Activated CD4-positive, alpha-beta memory T cell treated with anti-CD3 and anti-CD28 coated beads for 36 hours (primary cell): ENCODE measurements at places on chromosomes 12 and 14. TPM values are rescaled to one million over a fixed set of nuclear protein-coding genes. Genes with fewer than 3 reads are reported as not detected.

DNA sequence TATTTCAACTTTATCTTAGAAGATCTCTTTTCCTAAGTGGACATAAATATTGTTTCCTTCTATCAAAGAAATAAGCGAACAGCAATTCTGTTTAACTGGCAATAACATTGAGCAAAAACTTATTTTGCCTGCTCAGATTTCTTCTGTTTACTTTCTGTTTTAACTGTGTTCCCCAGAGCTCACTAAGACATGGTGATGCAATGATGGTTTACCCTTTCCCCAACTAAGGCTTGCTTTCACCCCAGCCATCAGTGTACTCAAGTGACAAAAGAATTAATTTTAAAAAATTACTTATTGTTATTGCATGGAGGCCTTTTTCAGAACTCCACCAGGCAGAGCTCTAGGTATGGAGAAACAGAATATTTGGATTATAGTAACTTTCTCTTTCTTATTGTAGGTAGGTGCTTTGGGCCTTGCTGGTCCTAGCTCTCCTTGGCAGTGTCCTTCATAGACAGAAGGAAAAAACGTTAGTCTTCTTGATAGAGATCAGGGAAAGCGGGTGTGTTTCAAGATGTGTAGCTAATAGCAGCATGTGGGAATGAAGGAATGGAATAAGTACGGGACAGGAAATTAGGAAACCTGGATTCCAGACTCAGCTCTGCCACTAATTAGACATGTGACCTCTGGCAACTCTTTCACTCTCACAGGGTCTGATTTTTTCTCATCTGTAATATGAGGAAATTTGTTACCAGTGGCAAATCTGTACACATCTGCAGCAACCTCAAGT, 14.6 kb upstream of the DDHD1 start:
- H3K4me3 ChIP-seq: no peak overlapping the region
- no peak overlapping the region for H3K27ac ChIP-seq
- no peak for DNase-seq
- H3K4me1 ChIP-seq: no peaks in the 10 kb centered on the region

GRCh38 chr14:42671636-42672035, 1065.0 kb downstream of the LRFN5 start:
- H3K4me3 ChIP-seq: no peak overlapping the region
- H3K36me3 ChIP-seq: no peaks in the 10 kb centered on the region
- H3K27ac ChIP-seq: no peak overlapping the region

- H3K4me3 ChIP-seq: no peak overlapping the region
- DNase-seq: no peak
- H3K27ac ChIP-seq: no peak overlapping the region
- no peaks in the 10 kb centered on the region for H3K27me3 ChIP-seq
- H3K36me3 ChIP-seq: peaks cover 3% of the 10 kb centered on the region
- no peaks in the 10 kb centered on the region for H3K4me1 ChIP-seq
These were observed 67.6 kb downstream of the AACS start for GRCh38 chr12:125132698-125133400.

DNA sequence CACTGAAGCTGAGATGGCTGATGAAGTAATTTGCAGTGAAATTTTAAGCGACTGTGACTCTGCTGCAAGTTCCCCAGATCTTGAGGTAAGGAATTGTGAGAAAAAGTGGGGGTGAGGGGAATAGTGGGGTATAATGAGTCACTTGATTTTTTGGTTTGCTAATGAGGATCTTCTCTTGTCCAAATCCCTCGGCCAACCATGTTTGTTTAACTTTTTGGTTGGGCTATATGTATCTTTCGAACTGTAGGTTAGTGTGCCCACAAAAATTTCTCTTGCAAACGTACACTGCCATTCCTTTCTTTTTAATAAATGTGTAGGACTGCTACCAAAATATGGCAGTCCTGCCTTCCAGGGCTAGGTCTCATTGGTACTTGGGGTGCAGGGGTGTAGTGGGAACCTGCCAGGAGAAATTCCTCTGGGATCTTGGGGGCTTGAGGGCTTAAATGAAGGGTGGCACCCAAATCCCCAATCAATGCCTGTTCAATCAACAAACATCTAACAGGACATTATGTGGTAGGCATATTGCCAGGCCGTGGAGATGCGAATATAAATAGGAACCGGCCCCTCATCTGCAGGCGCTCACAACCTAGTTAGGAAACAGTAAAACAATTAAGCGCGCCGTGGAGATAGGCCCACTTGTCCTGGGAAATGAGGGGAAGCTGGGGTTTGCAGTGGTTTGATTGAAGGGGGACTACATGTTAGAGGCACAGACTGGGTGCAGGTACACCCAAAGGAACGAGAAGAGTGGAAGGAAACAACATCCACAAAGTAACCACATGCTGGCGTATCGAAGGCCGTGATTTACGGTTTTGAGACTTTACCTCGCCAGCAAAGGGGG, 1.3 kb upstream of the PABPN1 start:
- H3K4me1 ChIP-seq: peaks cover 23% of the 10 kb centered on the region
- peak overlapping the region; percentile 92 for H3K4me3 ChIP-seq
- peaks cover 1% of the 10 kb centered on the region for H3K27me3 ChIP-seq

- no peak for DNase-seq
- H3K27me3 ChIP-seq: no peaks in the 10 kb centered on the region
- no peaks in the 10 kb centered on the region for H3K4me1 ChIP-seq
- no peaks in the 10 kb centered on the region for H3K36me3 ChIP-seq
- H3K4me3 ChIP-seq: no peak overlapping the region
These were observed 221.2 kb downstream of the TRHDE start for GRCh38 chr12:72493407-72493806.

GRCh38 chr12:57416039-57416996, 14.5 kb downstream of the R3HDM2 start:
- no peaks in the 10 kb centered on the region for H3K27me3 ChIP-seq
- H3K4me1 ChIP-seq: peaks cover 25% of the 10 kb centered on the region
- H3K36me3 ChIP-seq: no peaks in the 10 kb centered on the region
- no peak for DNase-seq
- H3K27ac ChIP-seq: no peak overlapping the region
- H3K4me3 ChIP-seq: no peak overlapping the region

DNA sequence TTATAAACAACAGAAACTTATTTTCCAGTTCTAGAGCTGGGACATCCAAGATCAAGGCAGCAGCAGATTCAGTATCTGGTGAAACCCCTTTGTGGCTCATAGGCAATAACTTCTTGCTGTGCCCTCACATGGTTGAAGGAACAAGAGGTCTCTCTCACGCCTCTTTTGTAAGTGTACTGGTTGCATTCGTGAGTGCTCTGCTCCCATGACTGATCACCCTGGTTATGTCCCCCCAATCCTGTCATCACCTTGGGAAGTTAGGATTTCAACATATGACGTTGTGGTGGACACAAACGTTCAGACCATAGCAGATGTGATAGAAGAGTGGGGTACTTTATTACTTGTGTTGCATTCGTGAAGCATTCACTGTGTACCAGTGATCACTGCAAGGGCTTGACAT, 184.0 kb downstream of the SRGAP1 start:
- H3K4me3 ChIP-seq: no peak overlapping the region
- no peak overlapping the region for H3K27ac ChIP-seq
- no peak for DNase-seq
- H3K4me1 ChIP-seq: no peaks in the 10 kb centered on the region

DNA sequence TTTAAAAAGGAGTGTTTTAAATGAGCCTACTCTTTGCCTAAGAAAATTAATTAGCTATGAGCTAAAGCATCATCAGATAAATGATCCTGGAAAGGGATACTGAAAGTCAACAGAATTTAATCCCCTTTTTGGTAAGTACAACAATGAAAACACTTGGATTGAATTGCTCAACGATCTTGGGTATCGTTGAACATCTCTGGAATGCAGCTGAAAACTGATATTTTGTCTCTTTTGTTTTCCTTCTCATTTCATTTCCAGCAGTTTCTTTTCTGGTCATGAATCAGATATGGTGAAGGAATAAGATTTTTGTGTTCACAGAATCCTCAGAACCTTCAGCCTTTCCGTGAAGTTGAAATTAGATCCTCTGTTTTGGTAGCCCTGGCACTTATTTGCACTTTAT, 771.2 kb downstream of the FSCB start:
- no peaks in the 10 kb centered on the region for H3K4me1 ChIP-seq
- H3K27me3 ChIP-seq: no peaks in the 10 kb centered on the region
- H3K4me3 ChIP-seq: no peak overlapping the region
- H3K36me3 ChIP-seq: no peaks in the 10 kb centered on the region
- H3K27ac ChIP-seq: no peak overlapping the region

- H3K27me3 ChIP-seq: no peaks in the 10 kb centered on the region
- peak; percentile 35 for DNase-seq
- H3K36me3 ChIP-seq: peaks cover 42% of the 10 kb centered on the region
- peaks cover 41% of the 10 kb centered on the region for H3K4me1 ChIP-seq
These were observed 1.1 kb downstream of the RHNO1 start for GRCh38 chr12:2877953-2878732.

GRCh38 chr12:69339999-69340398, 8.2 kb upstream of the LYZ start:
- H3K4me3 ChIP-seq: no peak overlapping the region
- no peak for DNase-seq
- H3K27me3 ChIP-seq: no peaks in the 10 kb centered on the region

DNA sequence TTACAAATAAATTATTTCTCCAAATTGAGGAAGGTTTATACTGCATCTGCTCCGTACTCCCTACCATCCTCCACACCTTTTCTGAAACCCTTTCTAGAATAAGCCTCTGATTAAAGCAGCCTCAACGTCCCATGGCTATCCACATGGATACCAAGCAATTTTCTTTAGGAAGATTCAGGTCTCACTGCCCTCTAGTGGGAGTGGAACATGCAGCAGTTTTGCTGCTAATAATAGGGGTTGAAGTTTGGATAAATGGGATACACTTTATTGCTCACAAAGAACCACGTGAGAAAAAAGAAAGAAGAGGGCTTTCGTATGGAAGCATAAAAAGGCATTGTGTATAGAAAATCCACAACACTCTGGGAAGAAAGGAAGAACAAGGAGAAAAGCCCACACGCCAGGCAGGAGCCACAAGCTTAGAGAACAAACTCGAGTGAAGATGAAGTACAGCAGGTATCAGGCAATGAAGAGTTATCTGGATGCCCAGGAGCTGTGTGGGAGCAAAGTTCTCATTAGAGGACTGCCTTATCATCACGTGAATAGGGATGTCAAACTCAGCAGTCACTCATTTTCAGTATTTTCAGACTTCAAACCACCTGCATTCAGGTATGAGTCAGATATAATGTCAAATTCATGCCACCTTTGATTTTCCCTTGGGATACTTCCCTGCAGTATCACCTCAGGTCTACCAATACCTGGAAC, 45.8 kb downstream of the CCER1 start:
- DNase-seq: no peak
- H3K27me3 ChIP-seq: no peaks in the 10 kb centered on the region
- no peak overlapping the region for H3K27ac ChIP-seq
- H3K4me1 ChIP-seq: no peaks in the 10 kb centered on the region

The TPH2 gene
- total RNA-seq: not detected

The RGS6 gene
- total RNA-seq: 0.19 TPM

The RPL41 gene
- 5,210 TPM for total RNA-seq

The COPS7A gene
- total RNA-seq: 39.4 TPM

The ADIPOR2 gene
- total RNA-seq: 47.3 TPM

The PNP gene
- 178 TPM for total RNA-seq
